Stimulated activated CD8-positive, alpha-beta memory T cell treated with anti-CD3 and anti-CD28 coated beads, Interleukin-4, amount 100 ng/mL, for 1 hour (primary cell): ENCODE measurements at places on chromosomes 6 and 20.

DNA sequence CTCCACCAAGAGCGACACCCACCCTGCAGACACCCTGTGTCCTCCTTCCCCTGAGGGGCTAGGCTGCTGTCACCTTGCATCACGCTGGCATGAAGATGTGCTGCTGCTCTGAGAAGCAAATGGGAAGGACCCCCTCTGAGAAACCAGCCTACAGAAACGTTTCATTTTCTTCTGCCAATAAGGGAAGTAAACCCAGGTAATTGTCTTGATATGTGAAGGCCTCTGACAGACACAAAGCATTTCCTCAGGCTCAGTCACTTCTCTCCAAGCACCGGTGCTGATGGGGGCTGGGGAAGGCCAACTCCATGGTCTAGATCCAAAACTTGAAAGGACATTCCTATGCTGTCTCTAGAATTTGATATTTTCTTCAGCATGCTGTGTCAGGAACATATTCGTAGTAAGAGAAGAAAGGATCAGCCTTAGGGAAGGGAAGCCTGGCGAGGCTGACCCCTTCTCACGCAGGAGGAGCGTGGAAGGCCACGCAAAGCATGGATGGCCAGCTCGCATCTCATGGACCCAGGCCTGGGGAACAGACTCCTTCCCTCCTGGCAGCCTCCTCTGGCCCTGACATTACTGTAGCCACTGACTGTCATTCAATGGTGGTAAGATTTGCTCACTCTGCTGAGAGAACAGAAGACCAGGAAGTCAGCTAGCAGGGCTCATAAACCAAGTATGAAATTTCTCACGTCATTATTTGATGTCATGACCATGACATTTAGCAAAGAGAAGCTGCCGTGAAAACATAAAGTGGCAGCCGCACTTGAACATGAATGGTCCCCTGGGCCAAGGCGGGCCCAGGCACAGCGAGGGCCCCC lies 20.4 kb downstream of the ACSS1 start:
- no peak for DNase-seq

- DNase-seq: no peak
Observed at GRCh38 chr6:14739827-14740226, 506.0 kb upstream of the JARID2 start.

GRCh38 chr6:65818576-65818975 lies 111.5 kb upstream of the EYS start:
- no peak for DNase-seq

GRCh38 chr6:28838289-28838633 lies 85.5 kb downstream of the TRIM27 start:
- peak; percentile 32 for DNase-seq

DNA sequence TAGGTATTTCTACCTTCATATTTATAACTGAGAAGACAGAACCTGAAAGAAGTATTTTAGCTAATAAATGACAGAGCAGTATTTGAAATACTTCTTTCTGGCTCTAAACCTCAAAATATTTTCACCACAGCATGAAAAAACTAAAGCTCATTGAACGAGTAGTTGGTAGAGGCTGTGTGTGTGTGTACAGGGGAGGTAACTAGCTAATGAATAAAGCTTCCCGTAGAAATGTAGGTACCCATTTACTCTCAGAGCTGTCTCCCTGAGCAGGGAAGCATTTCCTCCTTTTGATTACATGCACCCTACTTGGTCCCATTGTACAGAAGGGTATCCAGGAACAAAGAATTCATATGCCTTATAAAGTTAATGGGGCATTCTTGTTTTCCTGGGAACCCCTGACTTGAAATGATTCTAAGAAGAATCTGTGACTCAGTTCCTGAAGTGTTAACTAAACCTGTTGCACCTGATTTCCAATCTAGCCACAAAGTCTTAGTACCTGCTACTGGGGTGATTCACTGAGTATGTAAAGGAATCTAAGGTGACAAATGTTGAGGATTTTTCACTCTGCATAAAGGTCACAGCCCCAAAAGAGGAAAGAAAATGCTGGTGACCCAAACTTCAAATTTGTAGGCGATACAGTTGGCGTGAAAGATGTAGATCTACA lies 12.5 kb downstream of the CRYBG1 start:
- no peak for DNase-seq

GRCh38 chr6:16060039-16060438 lies 68.8 kb upstream of the MYLIP start:
- DNase-seq: no peak

DNA sequence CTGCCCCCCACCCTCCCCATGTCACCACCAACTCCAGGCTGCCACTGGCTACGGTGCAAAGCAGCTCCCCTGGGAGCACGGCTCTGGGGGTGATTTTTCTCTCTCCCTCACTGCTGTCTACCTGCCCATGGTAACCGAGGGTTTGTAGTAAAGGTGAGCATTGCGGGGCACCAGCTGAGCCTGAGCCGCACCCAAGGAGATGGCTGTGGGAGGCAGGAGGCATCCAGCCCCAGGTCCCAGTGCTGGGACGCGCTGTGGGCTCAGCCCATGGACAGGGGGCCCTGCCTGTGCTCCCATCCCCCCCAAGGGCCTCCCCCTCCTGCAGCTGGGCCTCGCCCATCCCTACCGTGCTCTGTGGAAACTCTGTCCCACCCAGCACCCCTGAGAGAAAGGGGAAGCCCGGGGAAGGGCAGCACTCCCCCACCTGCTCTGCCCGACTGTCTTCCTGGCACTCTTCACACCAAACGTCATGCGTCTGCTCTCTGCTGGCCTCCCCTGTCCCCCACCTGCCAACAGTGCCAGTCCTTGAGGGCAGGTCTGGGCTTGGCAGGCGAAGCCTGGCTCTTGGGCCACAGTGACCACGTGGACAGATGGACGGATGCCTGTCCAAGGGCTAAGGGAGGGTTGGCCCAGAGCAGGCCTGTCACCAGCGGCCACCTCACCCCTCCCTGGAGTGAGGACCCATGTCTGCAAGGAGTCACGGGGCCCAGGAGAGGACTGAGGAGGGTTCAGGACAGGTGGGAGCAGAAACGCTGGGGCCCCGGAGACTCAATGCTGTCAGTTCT lies 3.8 kb upstream of the CHRNA4 start:
- no peak for DNase-seq

- no peak for DNase-seq
Observed at GRCh38 chr6:167787896-167788562, 38.7 kb upstream of the AFDN start.

DNA sequence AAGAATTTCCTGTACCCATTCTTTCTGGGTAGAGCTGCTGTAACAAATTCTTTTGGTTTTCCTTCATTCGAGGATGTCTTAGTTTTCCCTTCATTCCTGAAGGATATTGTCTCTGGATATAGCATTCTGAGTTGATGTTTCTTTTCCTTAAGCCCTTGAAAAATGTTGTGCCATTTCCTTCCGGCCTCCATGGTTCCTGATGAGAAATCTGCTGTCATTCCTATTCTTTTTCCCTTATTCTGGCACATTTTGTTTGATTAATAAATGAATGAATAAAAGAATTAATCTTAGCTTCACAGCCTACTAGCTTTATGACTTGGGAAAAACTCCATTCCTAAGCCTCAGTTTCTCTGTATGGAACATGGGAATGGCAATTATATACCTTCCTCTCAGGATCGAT lies 173.1 kb downstream of the EYA2 start:
- no peak for DNase-seq
